ENCODE measurements at places on chromosomes 1 and 21.

DNA sequence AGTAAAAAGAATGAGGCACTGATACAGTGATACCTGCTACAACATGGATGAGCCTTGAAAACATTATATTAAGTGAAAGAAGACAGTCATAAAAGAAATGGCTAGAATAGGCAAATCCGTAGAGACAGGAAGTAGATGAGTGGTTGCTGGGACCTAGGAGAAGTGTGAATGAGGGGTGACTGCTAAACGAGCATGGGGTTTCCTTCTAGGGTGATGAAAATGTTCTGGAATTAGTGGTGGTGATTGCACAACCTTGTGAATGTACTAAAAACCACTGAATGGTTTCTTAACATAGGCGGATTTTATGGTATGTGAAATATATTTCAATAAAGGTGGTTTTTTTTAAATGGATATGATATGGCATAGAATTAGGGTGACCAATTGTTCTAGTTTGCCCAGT is 12.6 kb upstream of the SERINC2 start:
- no peak for DNase-seq

DNA sequence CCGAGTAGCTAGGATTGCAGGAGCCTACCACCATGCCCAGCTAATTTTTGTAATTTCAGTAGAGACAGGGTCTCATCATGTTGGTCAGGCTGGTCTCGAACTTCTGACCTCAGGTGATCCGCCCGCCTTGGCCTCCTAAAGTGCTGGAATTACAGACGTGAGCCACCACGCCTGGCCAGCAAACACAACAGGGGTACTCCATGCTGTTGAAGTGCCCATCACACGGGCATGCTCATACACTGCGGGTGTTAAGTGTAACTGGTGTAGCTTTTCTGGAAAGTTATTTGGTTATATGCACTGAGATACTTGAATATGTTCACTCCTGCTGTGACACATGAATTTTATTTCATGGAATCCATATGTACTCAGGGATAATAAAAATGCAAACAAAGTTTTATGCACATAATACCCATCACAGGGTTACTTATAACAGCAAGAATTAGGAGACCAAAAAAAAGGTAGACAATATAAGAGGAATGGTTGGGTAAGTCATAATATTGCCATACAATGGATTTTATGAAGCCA is 9.2 kb downstream of the SRSF4 start:
- no peak for DNase-seq

DNA sequence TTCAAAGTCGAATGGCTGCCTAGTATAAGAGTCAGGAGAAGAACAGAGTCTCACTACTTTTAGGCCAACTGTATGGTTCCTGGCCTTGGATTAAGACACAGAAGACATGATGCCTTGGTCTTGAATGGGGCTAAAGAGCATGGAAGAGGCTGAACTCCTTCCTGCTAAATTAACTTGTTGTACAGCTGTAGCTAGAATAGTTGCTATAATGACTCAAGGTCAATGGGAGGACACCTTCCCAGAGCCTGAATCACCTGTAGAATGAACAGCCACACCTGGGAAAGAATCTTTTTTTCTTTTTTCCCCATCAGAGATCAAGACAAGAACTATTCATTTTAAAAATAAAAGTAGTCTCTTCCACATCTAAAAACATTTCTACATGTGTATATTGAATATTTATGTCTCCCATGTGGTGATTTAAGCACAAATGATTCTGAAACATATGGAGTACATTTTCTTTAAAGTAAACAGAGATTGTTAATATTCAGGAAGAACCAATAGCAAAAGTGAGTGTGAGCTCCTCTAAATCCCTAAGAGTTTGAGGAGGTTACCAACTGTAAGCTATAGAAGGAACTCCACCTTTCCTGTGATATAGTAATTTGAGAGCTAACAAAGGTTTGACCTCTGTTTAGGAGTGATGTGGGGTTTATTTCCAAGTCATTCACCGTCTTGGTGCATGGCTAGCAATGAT is 191.3 kb downstream of the TGFB2 start:
- DNase-seq: no peak

GRCh38 chr1:60920561-60920960 is 161.8 kb upstream of the NFIA start:
- DNase-seq: no peak

- DNase-seq: no peak
These were observed 72.5 kb upstream of the MORC3 start for GRCh38 chr21:36247316-36248010.

DNA sequence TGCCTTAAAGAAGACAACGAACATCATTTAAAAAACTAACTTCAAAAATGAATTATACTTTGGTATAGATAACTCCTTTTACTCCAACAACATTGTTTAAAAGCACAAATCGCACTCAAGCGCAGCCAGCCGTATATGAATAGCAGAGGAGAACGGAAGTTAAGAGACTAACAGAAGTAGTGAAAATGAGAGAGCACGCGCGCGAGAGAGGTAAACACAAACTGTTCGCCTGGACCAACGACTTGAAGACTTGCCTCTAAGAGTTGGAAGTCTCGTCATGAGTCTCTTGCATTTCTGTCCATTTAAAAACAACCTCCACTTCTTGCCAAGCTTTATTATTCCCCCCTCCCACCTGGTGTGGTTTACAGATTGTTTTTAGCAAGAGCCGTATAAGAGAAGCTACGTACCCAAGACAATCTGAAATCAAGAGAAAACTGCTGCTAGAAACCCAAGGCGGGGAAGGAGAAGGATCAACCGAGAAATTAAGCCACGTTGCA is 479 bp downstream of the SELENOF start:
- DNase-seq: no peak

GRCh38 chr1:228781161-228781808 is 46.0 kb downstream of the RHOU start:
- no peak for DNase-seq

DNA sequence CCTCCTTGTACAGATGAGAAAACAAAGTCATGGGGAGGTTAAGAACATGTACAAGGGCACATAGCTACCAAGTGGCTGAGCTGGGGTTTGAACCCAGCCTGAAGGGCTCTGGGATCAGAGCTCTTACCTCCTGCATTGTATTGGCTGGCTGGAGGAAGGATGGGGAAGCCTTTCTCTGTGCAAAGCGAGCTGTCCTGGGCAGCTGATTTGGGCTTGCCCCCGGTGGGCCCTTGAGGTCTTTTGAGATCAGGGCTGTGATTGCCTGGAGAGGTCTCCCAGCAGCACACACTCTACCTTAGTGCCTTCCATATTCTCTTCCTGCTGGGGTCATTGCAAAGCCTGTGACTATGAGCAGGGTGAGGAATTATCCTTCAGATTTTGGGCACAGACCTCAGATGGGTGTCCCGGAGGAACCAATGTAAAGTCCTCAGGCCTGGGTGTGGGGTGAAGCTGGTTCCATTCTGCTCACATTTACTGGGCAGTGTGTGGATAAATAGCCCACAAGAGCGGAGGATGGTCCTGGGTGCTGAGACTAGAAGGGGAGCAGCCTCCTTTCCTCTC is 53.3 kb upstream of the EPS8L3 start:
- DNase-seq: no peak

- no peak for DNase-seq
These were observed 126.2 kb downstream of the FGGY start for GRCh38 chr1:59422921-59423575.

DNA sequence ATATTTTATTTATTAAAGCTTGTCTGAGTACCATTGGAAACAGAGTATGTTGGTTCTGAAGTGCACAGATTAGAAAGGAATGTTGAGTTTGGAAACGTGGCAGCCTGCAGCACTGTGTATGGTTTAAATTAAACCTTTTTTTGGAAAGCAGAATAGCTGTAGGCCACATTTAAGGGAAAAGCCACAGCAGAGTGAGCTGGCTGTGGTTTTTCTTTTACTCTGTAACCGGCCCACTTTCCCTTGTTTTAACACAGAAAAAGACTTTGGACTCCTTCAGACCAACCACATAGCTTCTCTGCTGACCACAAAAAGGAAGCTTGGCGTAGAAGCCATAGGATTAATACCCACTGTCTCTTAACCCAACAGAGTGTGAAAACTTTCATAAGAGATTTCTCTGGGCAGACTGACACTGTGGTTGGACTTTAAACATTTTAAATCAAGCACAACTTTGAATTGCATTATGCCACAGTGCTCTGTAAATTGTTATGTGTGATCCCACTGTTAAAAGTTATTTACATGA is 75.2 kb downstream of the NFIA start:
- no peak for DNase-seq

- DNase-seq: no peak
These were observed 21.2 kb downstream of the RCSD1 start for GRCh38 chr1:167651161-167651693.

DNA sequence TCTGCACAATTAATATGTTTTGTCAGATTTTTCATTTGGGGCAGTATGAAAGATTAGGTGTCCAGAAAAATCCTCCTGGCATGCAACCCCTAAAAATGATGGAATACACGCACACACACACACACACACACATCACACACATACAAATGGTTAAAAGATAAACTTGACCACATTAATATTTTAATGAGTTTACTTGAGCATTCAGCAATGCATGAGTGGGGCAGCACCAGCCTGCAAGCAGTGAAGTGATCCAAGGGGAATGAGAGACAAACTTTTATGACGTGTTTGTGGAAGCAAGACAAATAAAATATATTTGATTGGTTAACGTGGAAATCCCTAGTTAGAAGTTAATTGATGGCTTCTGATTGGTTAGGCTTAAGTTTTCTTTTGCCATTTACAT is 29.1 kb upstream of the SOAT1 start:
- no peak for DNase-seq

All from stimulated activated CD4-positive, alpha-beta T cell treated with anti-CD3 and anti-CD28 coated beads, TNF-alpha, amount 100 ng/mL, for 24 hours (primary cell).